GM13976 (cell line): ENCODE measurements at places on chromosomes 4 and X.

- DNase-seq: no peak
Measured at GRCh38 chr4:80208610-80209339, 11.5 kb downstream of the PRDM8 start.

GRCh38 chrX:155169881-155170280 is 46.4 kb upstream of the VBP1 start:
- DNase-seq: no peak

DNA sequence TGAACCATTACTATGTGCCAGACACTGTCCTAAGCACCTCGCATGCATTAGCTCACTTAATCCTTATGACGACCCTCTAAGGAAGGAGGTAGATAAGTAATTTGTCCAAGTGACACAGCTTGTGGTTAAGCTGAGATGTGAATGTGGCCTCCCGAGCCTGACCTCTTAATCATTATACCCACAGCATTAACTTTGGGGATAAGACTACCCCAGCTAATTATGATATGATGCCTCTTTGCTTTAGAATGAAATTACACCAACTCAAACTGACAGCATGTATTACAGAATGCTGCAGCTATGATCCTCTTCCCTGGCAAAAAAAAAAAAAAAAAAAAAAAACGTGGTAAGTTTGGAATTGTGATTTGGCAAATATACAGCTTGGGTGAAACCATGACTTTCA is 53.5 kb downstream of the APBB2 start:
- no peak for DNase-seq

DNA sequence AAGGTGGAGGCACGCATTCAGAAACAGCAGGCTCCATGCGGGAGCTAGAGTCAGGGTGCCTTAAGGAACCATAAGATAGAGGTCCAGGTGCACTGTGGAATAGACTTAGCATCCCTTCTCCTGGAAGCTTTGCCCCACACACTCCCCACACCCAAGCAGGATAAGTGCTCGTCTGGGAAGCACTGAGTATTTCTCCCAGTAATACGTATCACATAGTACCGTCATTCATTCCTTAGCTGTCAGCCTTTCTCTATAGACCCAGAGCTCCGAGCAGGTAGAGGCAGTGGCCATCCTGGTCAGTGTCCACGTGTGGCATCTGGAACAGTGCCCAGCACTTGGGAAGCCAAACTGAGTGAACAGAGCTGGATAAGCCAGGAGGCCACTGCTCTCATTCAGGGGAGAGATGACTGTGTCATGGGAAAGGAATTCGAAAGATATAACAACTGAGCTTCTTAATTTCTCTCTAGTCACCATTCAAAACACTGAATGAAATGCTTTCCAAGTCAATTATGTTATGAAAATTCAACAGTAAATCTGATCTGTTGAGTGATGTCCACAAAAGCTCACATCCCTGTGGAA is 9.9 kb downstream of the APBB2 start:
- DNase-seq: no peak

- no peak for DNase-seq
Measured at GRCh38 chrX:77398330-77398954, 48.7 kb upstream of the FGF16 start.

GRCh38 chrX:153441296-153441695 is 4.6 kb downstream of the TREX2 start:
- DNase-seq: no peak

GRCh38 chrX:133653358-133653757 is 238.1 kb upstream of the GPC4 start:
- no peak for DNase-seq
